ENCODE measurements at places on chromosomes 3 and 15.

GRCh38 chr3:43641306-43642114 is 19.7 kb upstream of the ANO10 start:
- no peak for DNase-seq

DNA sequence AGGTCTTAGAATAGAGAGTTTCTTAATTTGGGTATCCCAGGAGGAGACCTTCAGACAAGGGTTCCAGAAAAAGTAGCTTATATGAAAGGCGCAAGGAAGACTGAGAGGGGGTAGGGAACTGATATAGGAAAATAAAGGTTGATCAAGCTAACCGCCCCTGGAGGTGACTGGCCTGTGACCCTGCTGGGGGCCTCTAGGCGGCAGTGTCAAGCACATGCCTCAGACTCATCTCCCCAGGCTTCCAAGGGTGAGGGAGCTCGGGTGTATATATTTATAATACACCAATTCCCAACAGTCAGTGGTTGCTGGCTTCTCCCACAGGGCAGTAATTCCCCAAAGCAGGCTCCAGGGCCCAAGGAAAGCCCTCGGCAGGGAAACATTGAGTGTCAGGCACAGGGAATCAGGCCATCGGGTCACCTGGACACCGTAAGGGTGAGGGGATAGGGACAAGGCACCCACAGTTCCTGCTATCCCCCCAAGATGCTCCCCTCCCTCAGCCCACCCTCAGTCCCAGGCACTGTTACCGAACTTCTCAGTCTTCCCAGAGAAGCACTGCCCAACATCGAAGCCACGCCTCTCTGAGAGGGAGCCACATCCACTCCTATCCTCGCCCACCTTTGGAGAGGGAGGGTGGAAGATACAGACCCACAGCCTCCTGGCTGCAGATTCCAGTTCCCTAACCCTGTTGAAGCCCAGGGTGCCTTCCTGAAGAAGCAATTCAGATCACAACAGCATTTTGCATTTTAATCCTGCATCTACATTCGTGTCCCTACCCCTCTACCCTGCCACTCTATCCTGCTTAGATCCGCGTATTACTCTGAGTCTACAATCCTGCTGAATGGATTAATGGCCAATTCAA is 19.5 kb upstream of the CAV3 start:
- DNase-seq: no peak

- no peak for DNase-seq
Measured at GRCh38 chr15:43253431-43254403, 13.0 kb downstream of the TGM5 start.

DNA sequence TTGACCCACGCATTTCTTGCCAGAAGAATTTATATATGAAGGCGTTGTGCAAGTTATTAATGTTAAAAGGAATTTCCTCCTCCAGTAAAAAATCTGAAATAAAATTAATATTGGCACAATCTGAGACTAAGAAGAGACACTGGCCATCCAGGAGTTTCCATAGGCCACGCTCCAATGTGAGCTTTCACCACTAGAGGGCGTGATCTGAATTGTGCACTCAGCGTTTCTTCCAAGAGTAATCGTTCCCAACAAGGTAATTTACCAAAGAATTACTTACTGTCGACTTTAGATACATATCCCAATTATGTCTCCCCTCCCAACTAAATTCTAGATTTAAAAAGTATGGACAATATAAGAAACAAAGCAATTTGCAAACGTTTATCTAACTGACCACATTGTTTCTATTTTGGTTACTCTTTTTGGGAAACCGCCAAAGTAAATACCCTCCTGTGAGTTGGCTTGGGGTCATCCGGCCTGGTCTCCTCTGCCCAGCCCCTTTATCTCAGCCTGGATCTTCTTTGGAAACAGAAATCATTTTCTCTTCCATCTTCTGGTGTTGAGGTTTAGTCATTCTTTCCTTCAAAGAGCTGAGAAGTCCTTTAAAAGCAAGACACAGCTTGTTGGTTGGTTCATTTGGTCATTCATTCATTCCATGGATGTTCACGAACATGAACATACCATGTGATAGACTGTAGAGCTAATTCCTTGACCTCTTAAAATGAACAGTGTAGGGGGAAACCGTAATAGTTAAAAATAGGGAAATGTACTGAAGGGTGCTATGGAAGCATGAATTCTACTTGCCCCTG is 26.2 kb downstream of the POLR2M start:
- DNase-seq: peak; percentile 66

GRCh38 chr3:154105218-154105975 is 15.8 kb upstream of the ARHGEF26 start:
- DNase-seq: no peak

DNA sequence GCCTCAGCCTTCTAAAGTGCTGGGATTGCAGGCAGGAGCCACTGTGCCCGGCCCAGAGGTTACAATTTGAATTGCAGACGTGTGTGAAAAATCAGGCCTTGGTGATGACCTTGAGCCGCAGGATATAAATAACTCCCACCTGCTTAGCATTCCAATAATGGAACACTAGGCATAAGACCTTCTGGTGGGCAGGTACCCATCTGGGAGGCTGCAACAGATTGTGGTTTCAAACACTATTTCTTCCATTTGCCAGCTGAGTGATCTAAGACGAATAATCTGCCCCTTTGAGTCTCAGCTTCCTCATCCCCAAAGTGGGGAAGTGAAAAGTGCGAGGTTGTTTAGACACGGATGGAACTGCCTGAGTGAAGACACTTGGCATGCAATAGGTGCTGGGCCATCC is 47.7 kb upstream of the HERC1 start:
- DNase-seq: no peak

DNA sequence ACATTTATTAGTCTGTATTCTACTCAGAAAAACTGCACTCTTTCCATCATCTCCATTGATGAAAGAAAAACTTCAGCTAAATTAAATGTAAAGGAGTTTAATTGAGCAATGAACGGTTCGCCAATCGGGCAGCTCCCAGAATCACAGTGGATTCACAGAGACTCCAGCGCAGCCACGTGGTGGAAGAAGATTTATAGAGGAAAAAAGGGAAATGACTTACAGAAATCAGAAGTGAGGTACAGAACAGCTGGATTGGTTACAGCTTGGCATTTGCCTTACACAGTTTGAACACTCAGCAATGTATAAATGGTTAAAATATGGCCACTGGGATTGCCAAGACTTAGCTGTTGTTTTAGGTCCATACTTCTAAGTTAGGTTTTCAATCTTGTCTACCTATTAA is 2.8 kb upstream of the SUCLG2 start:
- DNase-seq: no peak

- DNase-seq: no peak
Measured at GRCh38 chr15:89837134-89837829, 22.6 kb upstream of the ANPEP start.

DNA sequence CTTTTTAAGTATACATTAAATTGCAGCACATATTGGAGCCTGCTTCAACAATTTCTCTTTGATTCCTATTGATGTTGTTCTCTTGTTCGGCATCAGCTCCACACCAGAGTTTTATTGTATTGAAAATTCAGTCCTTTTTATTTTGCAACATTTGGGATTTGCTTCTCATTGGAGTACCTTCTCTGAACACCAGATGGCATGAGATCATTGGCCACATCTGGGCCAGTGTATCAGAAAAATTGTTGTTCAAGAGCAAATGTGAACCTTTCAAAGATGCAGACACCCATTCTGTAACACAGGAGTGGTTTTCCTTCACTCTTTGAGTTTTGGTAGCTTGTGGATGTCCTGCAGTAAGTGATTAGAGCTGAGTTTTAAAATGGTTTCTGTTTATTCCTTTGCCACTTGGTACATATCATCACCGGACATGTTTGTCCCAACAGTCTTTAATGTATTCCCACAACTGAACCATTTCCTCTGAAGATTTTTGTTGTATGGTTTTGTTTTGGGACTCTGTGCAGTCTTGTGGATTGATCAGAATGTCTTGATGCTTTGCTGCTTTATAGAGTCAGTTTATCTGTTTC is 96.1 kb downstream of the MCTP2 start:
- no peak for DNase-seq

DNA sequence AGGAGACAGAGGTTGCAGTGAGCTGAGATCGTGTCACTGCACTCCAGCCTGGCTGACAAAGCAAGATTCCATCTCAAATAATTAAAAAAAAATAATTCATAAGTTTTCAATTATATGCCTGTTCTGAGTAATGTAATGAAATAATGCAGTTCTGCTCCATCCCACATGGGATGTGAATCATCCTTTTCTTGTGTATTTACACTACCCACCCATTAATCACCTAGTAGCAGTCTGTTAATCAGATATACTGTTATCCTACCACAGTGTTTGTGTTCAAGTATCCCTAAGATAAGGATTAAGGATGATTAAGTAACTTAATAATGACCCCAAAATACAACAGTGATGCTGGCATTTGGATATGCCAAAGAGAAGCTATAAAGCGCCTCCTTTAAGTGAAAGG is 38.8 kb downstream of the PIGB start:
- no peak for DNase-seq

GRCh38 chr3:10149226-10149625 is 7.6 kb downstream of the VHL start:
- DNase-seq: no peak

DNA sequence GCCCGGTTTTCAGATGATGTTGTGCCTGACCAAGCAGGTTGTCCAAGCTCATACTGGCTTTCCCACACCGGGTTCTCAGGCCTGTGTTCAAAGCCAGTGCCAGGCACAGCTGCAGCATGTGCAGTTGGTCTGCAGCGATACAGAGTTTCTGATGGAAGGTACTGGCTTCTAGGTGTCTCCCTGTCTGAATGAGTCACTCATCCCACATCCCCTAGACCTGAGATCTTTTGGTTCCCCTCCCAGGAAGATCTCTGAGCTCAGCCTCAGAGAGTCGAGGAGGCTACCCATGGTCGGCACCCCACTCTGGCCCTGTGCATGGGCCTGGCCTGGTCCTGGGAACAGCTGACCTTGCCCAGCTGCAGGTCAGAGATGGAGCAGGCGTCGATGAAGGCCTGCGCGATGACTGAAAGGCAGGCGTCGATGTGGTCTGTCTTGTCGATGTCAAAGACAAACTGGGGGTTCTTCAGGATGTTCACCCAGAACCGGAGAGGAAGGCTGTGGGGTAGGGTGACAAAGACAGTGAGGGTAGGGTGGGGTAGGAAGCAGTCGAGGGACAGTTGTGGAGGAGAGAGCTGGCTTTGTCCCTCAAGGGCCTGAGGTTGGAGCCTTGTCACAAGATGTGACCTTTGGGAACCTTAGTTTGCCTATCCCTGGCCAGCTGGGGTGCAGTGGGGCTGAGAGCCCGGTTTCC is 15.3 kb downstream of the H1-8 start:
- no peak for DNase-seq

DNA sequence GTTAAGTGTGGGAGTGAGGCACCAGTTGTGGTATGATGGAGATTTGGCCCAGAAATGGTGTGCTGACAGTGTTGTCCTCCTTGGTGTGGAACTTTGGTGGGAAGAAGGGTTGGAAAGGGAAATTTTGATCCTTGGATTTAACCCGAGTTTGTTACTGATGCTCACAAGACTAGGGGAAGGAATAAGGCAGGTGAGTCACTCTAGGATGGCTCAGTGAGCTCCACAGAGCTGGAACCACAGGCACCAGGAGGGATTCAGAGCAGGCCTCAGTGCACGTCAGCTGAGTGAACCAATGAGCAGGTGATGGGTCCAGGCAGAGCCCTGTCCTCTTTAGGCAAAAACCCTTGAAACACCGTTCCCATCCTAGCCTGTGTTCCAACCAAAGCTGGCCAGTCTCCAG is 11.4 kb downstream of the CHRD start:
- no peak for DNase-seq

- no peak for DNase-seq
Measured at GRCh38 chr3:25962255-25962654, 172.4 kb downstream of the OXSM start.

- DNase-seq: no peak
Measured at GRCh38 chr15:47383801-47384200, 333.5 kb upstream of the SEMA6D start.

DNA sequence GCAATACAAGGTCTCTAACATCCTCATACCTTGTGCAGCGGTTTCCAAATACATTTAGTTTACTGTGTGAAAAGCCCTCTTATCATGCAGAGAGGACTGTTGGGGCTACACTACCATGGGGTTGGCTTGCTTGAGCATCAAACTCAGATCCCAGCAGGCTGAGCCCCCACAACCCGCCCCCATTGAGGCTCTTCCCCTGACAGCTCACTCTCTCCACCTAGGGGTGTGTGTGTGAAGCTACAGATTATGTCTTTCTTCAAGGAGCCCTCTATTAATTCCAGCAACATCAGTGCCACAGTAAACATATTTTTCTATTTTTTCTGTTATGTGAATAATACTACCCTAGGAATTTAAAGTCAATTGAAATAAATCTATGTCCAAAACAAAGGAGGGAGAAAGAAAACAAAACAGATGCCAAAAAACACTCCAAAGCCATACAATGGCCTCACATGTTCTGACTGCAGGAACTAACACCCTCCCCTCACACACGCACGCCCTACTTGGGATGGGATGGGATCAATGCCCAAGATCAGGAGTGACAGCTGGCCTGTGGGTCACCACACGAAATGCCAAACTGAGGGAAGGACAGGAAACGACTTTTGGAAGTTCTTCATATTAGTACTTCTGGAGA is 14.7 kb downstream of the TM4SF4 start:
- no peak for DNase-seq

DNA sequence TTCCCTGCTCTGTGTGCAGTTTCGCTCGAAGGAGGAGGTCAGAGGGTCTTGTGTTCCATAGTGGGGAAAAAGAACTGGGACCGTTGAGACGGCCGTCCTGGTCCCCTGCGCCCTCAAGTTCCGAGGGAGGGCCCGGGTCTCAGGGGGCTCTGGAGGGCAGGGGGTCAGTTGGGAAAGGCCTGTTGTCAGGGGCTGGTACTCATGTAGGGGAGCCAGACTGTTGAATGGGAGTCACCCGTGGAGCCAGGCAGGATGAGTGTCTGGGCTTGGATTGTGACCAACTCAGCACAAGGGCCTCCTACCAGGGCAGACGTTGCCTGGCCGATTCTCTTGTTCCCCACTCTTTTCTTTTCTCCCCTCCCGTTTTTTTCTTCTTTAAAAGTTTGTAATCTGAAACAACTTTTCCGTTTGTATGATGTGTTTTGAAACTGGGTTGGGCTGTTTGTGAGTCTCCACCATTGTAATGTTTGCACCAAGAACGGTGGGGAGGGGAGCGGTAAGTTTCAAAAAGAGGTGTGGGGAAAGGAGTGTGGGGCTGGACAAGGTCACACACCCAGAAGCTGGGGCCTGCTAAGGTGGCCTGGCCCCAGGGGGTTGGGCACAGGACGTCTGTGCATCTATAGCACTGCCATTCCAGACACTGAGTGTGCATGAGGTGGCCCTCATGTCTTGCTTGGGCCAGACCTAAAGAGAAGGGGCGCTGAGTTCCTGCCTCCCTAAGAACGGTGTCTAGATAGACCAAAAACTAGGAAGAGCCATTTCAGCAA is 1.1 kb downstream of the CMTM7 start:
- DNase-seq: peak; percentile 37

GRCh38 chr3:147130461-147130860 is 275.9 kb downstream of the ZIC4 start:
- DNase-seq: no peak

- peak; percentile 39 for DNase-seq
Measured at GRCh38 chr3:126493739-126494138, 18.0 kb upstream of the ZXDC start.

Measured in activated naive CD4-positive, alpha-beta T cell treated with anti-CD3 and anti-CD28 coated beads, Interleukin-2, amount 10 ng/mL, durations not matched to agents 7 days and 5 days (primary cell).